ENCODE measurements at places on chromosomes 6 and 20. TPM values are rescaled to one million over a fixed set of nuclear protein-coding genes. Genes with fewer than 3 reads are reported as not detected.

COL19A1 gene
- total RNA-seq: 0.10 TPM

DNA sequence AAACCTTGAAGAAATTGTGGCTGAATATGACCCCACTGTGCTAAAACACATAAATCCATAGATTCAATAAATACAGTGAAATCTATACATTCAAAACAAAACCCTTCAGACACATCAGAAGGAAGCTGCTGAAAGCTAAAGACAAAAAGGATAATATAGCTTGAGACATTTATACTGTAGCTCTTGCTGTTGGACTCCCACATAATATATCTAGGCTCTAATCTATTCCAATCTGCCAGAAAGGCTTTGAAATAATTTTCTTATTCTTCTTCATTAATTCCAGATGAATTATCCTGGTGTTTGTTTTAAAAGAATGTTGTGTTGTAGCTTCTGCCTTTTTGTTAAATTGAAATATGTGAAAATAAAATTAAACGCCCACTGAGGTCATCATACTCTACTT, 454.0 kb downstream of the EYS start:
- no peaks in the 10 kb centered on the region for H3K27me3 ChIP-seq

- no peaks in the 10 kb centered on the region for H3K27me3 ChIP-seq
- peaks cover 8% of the 10 kb centered on the region for H3K4me1 ChIP-seq
- H3K36me3 ChIP-seq: no peaks in the 10 kb centered on the region
Observed at GRCh38 chr6:128574402-128574801, 54.0 kb upstream of the PTPRK start.

DSP gene
- 2,090 TPM for total RNA-seq

GABBR1 gene
- total RNA-seq: 27.0 TPM

- no peak overlapping the region for H3K4me3 ChIP-seq
- DNase-seq: no peak
Observed at GRCh38 chr6:117496383-117496990, 14.0 kb downstream of the DCBLD1 start.

GLP1R gene
- 0.32 TPM for total RNA-seq

DNA sequence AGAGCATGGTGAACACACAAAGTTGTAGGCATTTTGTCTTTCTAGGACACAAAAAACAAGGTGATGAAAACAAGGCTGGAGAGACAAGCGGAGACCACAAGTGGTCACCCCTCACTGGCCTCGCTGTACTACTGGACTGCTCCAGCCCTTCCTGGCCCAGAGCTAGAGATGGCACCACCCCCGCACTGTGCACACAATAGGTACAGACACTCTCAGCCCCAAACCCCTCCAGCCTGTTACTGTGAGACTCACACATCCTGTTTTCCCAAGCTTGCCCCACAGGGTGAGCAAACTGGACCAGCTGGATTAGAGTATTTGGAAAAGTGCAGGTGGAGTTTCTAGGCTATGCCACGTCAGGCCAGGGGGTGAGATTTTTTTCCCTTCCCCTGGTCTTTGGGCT, 8.4 kb upstream of the ZSWIM1 start:
- no peaks in the 10 kb centered on the region for H3K27me3 ChIP-seq
- H3K36me3 ChIP-seq: peaks cover 4% of the 10 kb centered on the region
- H3K4me1 ChIP-seq: peaks cover 2% of the 10 kb centered on the region

- DNase-seq: no peak
- no peak overlapping the region for H3K27ac ChIP-seq
- no peaks in the 10 kb centered on the region for H3K27me3 ChIP-seq
- no peak overlapping the region for H3K4me3 ChIP-seq
- no peaks in the 10 kb centered on the region for H3K4me1 ChIP-seq
- no peaks in the 10 kb centered on the region for H3K36me3 ChIP-seq
Observed at GRCh38 chr6:147867433-147868226, 359.1 kb downstream of the SAMD5 start.

RAET1G gene
- 3.4 TPM for total RNA-seq

All from suprapubic skin (tissue), 4 donors.